Activated CD4-positive, alpha-beta T cell treated with anti-CD3 and anti-CD28 coated beads, Interleukin-2, amount 50 U/mL, for 4 hours (primary cell): ENCODE measurements at places on chromosomes 1 and 21.

GRCh38 chr1:177130451-177130945, 34.0 kb downstream of the ASTN1 start:
- DNase-seq, result no peak

GRCh38 chr21:41438425-41439113, 12.5 kb downstream of the MX1 start:
- no peak for DNase-seq

GRCh38 chr1:182739545-182739944, 50.0 kb upstream of the NPL start:
- no peak for DNase-seq

DNA sequence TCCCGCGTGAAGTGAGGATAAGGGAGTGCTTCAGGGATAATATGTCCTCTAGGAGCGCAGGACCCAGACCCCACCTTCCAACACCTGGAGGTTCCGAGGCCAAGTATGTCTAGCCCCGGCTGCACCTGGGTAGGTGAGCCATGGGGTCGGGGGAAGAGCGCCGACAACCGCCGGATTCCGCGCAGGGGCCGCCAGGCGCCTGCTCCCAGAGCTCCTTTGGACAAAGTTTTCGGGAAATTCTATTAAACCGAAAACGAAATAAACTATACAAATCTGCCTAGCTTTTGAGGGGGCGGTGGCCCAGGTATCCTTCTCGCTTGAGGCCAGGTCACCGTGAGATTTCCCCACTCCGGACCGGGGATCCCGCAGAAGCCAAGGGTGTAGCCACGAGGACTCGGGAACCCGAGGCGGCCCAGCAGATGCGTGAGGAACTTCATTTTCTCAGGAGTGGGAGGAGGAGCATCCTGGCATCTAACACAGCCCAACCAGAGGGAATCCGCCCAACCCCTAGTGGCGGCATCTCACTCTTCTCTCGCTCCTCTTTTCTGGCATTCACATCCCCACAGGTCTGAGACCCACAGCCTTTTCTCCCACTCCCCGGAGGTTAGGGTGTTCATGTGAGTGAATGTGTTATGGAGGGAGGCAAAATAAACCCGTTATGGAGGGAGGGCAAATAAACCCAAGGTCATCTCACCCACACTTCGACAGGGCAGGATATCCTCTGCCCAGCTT, 2.3 kb upstream of the DMRTA2 start:
- no peak for DNase-seq

GRCh38 chr1:47351305-47351704, 17.7 kb downstream of the CMPK1 start:
- DNase-seq, result no peak

GRCh38 chr1:30888391-30888790, 20.2 kb downstream of the SDC3 start:
- no peak for DNase-seq

DNA sequence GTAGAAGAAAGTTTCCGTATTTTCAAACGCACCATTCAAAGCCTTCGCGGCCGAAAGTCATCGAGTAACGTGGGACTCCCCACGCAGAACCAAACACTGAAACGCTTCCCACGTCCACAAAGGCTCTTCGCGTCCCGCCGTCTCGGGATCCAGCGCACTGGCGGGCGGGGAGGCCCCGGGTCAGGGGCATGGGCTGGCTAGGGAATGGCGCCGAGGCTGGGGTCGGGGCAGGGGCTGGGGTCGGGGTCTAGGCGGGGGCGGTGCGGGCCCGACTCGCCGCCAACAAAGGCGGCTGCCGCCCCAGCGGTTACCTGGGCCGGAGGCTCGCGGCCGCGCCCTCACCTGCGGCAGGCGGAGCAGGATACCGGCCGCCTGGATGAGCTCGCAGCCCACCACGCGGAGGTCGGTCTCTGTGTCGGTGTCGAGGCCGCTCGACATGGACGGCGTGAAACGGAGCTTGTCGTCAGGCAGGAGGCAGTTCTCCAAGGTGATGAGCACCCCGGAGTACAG, 403 bp downstream of the CCNL2 start:
- DNase-seq, result no peak
